Cerebellum (tissue), 4 donors: ENCODE measurements at places on chromosomes 5 and 9. TPM values are rescaled to one million over a fixed set of nuclear protein-coding genes. Genes with fewer than 3 reads are reported as not detected.

GRCh38 chr5:176647843-176648473, 674 bp downstream of the TSPAN17 start:
- no peak for DNase-seq

DNA sequence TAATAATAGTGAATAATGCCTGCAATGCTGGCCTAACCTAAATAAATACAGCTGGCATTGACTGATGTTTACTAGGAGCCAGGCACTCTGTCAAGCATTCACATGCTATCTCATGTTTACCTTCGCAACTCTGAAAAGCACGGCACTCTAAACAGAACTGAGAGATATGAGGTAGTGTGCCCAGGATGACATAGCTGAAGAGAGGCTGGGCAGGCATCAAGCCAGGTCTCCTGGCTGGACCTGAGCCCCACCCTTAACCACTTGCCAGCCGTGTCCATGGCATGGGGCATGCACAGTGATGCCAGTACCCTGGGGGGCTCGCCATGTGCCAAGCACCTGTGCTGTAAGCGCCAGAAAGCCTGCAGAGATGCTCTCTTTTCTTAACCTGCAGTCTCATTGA, 119.4 kb upstream of the MVB12B start:
- DNase-seq: peak; percentile 35

The TMEM252 gene
- not detected for total RNA-seq

- no peak for DNase-seq
Measured at GRCh38 chr5:39333104-39333503, 31.2 kb downstream of the C9 start.

The CATSPER3 gene
- total RNA-seq: 0.45 TPM

GRCh38 chr5:79202076-79202475, 33.9 kb upstream of the JMY start:
- DNase-seq: no peak

GRCh38 chr5:154199263-154199662, 8.7 kb downstream of the GALNT10 start:
- no peak for DNase-seq

The FABP6 gene
- total RNA-seq: not detected

The PPWD1 gene
- 66.9 TPM for total RNA-seq

- DNase-seq: no peak
Measured at GRCh38 chr5:67844924-67845323, 370.6 kb upstream of the PIK3R1 start.

GRCh38 chr9:117703537-117703936, 666 bp upstream of the TLR4 start:
- DNase-seq: no peak

GRCh38 chr5:14397717-14398116, 183.9 kb upstream of the OTULINL start:
- DNase-seq: no peak

DNA sequence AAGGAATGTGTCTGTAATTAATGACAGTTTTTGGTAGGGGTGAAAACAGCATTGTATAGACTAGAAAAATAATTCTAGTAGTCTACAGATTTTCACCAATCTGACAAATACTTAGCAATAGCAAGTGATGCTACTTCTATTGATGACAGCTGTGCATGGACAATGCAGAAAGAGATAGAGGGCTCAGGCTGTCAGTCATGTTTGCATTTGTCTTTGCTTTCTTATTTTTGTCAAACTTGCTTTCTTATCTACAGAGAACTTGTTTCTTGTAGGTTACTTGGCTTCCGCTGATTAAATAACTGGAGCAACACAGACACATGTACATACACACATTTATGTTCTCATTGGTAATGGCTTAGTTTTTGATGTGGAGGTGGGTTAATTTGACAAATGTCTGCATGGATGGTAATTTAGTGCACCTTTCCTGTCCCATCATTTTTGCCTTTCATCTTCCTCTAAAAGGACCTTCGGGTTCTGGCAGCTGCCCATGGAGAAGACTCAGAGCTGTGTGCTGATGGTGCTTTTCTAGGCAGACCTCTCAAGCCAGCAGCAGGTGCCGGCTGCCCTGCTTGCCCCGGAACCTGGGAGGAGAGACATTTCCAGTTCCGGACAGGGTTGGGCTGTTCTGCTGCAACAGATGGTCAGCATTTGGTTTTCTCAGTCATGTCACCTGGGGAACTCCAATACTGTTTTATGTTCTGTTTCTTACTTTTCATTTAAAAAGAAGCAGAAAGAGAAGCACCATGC, 28.8 kb downstream of the CAMK4 start:
- DNase-seq: peak; percentile 89

- no peak for DNase-seq
Measured at GRCh38 chr5:124064956-124065355, 553.0 kb downstream of the CSNK1G3 start.

The GDF9 gene
- total RNA-seq: 0.54 TPM

The NR5A1 gene
- not detected for total RNA-seq

The CCDC69 gene
- total RNA-seq: 0.36 TPM

DNA sequence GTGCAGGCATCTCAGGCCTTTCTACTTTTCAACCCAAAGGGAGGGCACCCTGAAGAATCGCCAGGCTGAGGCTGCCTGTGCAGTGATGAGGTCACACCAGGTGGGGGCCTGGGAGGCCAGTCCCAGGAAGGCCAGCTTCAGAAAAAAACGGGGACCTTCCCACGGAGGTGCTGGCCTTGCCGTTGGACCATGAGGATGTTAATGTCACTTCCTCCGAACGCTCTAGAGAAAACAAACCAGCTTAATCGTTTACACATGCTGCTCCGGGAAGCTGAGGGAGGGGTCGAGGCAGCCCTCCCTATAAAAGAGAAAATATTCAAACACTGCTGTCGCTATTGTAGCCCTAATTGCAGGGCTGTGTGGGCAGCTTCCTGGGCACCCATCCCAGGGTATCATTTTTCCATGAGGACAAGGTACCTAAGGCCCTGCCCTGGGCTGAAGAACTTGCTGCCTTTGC, 27.0 kb downstream of the PTGES start:
- no peak for DNase-seq

GRCh38 chr5:28505121-28505520, 1466.7 kb upstream of the CDH9 start:
- no peak for DNase-seq

DNA sequence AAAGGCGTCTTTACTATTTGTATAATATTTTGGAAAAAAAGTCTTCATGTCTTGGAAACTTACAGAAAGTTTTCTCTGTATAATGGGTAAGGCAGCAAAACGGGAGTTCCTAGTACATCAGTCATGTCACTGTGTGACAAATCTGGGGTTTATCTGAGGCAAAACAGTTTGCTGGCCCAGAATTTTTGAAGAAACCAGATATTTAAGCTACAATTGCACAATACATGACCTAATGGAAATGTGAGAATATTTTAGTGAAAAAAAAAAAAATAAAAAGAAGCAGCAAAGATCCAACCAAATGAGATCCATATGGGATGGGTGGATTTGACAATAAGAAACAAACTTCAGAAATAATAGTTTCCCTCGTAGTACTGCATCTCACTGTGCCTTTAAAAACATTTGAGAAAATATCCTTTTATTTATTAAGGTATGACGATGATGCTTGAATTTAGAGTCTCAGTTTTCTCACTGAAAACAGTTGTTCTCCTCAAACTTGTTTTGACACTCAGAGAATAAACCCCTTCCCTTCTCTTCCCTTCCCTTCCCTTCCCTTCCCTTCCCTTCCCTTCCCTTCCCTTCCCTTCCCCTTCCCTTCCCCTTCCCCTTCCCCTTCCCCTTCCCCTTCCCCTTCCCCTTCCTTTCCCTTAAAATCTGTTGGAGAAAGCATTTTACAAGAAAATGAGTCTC, 180.5 kb upstream of the TUT7 start:
- DNase-seq: no peak

GRCh38 chr9:123044586-123044985, 11.1 kb downstream of the GPR21 start:
- no peak for DNase-seq

DNA sequence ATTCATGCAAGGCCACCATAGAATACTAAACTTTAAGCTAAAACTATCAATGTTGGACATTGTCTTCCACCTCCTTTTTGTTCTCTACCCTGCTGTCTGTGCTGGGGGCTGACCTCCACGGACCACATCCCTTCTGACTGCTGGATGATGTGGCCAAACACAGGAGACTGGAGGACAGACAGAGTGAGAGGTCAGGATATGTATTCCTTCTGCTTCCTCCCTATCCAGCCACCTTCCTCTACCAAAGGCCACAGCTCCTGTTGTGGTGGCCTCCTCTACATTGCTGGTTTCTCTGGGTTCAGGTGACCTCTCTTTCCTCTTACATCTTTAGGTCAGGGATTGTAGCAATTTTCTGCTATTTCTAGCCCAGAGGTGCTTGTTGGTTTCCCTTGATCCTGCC, 148.1 kb downstream of the ACTBL2 start:
- DNase-seq: no peak

The NMUR2 gene
- not detected for total RNA-seq

The AJM1 gene
- 1.8 TPM for total RNA-seq

DNA sequence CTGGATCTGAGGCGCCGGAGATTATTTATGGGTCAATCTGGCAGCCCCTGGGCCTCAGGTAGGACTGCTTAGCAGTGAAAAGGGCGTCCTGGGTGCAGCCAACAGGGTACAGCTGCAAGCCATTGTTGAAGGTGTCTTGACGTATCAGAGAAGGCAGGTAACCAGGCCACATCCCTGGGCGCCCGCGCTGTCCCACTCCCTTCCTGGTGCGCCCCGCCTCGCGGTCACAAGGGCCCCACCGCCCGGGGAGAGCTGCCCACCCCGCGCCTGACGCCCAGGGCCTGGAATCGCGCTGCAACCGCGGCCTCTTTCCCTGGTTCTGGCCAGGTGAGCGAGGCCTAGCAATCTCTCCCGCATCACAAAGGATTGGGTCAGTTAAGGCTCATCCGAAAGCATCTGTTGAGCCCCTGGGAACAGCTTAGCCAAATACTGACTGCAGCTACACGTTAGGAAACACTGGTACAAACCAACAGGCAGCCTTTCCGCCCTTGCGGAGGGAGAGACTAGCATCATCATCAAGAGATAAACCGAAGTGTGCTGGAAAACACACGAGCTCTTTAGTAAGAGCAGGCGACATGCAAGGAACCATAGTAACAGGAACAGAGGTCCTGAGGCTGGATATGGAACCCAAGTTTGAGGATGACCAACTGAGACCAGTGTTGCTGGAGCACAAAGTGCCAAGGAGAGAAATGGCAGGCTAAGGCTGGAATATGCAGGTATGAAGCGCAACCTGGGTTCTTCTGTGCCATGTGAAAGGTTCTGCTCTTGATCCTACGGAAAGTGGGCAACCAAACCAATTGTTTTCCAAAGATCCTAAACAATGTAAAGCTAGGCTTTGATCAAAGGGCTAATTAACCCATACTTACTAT, 3.6 kb downstream of the RPS23 start:
- DNase-seq: no peak

- DNase-seq: no peak
Measured at GRCh38 chr5:74056789-74057164, 430.8 kb downstream of the ARHGEF28 start.

- DNase-seq: no peak
Measured at GRCh38 chr5:171606414-171607024, 179.1 kb upstream of the SMIM23 start.

The PCDHA6 gene
- total RNA-seq: 26.8 TPM

The SLC25A2 gene
- 0.36 TPM for total RNA-seq

The ORM1 gene
- total RNA-seq: not detected

GRCh38 chr5:90402521-90403255, 6.9 kb downstream of the CETN3 start:
- no peak for DNase-seq

DNA sequence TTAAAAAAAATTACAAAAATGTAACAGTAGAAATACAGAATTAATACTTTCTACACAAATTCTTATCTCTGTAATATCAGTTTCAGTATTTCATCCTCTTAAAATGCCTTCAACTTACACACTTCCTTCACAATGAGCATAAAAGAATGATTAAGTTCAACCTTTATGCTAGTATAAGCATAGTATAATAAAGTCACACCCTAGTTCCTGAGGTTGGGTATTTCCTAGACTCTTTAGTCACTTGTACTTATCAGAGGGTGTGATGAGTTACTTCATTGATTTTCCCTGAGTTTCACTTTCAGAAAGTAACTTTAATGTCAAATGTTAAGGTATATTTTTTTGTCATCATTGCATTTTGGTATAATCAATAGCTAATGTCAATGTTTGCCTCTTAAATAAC, 302.4 kb downstream of the PDE4D start:
- no peak for DNase-seq

The FOXD4L4 gene
- total RNA-seq: 0.45 TPM

GRCh38 chr9:23830929-23831730, 5.1 kb upstream of the ELAVL2 start:
- no peak for DNase-seq

DNA sequence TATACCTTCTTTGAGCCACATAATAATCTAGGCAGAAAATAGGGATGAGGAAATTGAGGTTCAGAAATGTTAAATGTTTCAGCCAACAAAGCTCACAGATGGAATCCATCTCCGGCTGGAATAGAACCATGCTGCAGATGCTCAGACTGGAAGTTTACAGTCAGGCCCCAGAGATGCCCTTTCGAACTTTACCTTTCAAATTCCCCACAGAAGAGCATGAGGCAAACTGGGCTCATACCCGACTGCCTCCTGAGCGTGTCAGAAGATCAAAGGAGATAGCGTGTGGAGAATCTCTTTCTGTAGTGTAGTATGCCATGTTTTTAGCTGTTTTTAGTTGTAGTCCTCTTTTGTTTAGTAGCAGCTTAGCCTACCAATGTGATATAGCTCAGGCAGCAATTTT, 72.0 kb upstream of the DAP start:
- DNase-seq: no peak

DNA sequence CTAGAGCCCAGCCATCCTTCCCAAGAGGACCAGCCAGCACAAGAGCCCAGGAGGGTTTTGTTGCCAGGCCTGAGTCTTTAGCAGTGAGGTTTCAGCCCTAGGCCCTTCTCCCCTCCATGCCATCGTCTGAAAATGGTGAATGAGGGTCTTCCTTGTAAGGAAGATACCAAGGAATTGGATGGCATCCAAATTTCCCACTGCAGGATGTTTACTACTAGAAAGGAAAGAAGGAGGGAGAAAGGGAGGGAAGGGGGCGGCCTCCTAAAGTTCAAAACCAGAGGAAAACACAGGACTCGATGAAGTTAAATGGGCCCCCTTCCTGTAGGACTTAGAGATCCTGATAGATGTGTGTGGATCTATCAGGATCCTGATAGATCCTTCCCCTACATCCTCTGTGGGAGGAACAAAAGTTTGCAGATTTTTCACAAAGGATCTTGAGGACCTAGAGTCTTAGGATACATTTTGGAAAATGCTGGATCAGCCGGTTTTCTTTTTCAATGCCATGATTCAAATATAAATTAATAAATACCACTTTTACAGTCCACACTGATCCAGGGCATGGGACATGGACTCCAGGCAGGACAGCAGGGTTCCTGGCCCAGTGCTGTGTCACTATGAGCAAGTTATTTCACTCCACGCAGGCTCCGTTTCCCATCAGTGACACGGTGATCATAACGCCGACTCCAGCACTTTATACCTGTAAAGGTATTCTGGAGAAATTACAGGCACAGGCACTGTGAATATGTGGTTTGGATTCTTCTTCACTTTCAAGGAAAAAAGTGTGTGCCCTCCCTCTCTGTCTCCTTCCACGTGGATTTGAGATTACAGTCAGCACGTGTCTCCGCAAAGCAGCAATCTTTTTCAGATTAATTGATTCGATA, 40.9 kb downstream of the C5orf15 start:
- DNase-seq: no peak
